ENCODE measurements at places on chromosomes 12 and 14.

DNA sequence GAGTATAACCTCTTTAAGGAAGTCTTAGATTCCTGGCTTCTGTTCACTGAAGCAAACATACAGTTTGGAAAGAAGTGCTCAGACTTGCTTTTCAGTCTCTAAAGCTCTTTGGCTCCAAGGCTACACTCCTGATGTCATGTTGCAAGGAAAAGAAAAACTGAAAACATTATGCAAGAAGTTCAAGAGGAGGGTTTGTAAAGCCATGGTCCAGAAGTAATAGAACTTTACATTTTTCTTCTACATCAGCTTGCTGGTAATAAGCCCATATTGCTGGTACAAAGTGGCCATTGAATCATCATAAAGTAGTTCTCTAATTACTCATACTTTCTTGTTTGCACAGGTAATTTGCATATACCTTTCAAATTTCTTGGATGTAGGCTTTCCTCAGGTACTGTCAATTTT is 83.6 kb downstream of the BBS10 start:
- DNase-seq = no peak

- DNase-seq = no peak
Measured at GRCh38 chr14:65753061-65753460, 340.5 kb downstream of the FUT8 start.

- peak; percentile 99 for DNase-seq
Measured at GRCh38 chr12:1690578-1691122, at the start of gene ADIPOR2. Gene ADIPOR2, plus strand, starts transcription at chr12:1691070. Its CDS starts 63,274 bp downstream, at chr12:1754344.

DNA sequence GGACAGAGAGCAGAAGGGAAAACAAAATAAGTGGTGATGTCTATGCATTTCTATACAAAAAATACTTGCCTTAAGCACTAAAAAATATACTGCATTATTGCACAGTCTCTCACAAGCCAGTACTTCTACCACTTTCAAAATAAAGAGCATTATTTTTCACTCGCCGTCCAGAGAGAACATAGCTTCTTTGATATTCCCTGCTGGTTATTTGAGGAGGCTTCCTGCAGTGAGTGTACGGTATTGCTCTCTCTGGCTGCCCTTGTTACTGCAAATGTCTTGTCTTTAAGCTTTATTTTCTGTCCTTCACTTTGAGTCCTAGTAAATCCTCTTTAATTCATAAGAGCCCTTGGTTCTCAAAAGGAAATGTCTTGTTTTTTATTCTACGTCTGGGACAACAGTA is 81.1 kb downstream of the EML1 start:
- DNase-seq = no peak

All from suppressor macrophage treated with lipopolysaccharide for 1 hour (primary cell).